Hindlimb muscle (tissue), 1 donor: ENCODE measurements at places on chromosomes 7 and 10. TPM values are rescaled to one million over a fixed set of nuclear protein-coding genes. Genes with fewer than 3 reads are reported as not detected.

DNA sequence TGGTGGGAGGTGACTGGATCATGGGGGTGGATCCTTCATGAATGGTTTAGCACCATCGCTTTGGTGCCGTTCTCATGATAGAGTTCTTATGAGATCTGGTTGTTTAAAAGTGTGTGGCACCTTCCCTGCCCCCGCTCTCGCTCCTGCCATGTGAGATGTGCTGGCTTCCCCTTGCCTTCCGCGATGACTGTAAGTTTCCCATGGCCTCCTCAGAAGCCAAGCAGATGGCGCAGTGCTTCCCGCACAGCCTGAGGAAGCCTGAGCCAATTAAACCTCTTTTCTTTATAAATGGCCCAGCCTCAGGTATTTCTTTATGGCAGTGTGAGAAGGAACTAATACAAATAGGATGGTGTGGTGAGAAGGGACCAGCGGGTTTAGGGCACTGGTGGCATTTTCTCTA is 243.3 kb upstream of the CELF2 start:
- DNase-seq: no peak

Gene EVX1
- not detected for polyA plus RNA-seq

DNA sequence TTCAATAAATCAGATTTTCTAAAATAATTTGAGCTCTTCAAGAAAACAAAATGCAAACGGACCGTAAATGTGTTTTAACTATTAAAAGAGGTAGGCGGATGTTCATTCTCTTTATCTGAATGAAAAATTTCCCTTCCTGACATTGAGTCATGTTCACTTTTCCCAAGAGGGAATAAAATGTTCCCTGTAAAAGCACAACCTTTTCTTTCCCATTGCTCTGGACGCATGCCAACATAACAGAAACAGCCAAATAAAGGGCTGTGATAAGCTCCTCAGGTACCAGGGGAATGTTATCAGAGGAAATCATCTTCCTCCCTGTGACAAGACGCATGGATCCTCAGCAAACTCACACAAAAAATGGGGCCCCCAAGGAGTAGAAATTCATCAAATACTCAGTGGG is 251.8 kb downstream of the MTERF1 start:
- no peak for DNase-seq

DNA sequence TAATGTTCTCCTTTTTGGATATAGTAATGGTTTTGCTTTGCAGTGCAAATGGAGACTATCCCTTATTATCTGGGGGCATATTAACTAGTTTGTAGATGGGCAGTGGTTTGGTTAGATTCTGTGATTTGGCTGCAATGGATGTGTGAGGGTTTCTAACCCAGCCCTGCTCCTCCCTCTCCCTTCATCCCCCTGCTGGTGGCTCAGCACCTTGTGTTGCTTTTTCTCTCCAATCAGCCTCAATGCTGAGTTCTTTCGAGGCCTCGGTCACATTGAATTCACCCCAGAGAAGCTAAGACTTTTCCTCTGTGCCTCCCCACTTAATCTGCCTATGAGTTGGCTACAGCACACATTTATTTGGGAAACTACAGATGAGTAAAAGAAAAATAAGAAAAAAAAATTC is 120.0 kb downstream of the MALRD1 start:
- no peak for DNase-seq

Gene DLG5
- polyA plus RNA-seq: 28.0 TPM
